ENCODE measurements at places on chromosomes 3 and 15. TPM values are rescaled to one million over a fixed set of nuclear protein-coding genes. Genes with fewer than 3 reads are reported as not detected.

EHHADH gene
- 14.3 TPM for polyA plus RNA-seq

DNA sequence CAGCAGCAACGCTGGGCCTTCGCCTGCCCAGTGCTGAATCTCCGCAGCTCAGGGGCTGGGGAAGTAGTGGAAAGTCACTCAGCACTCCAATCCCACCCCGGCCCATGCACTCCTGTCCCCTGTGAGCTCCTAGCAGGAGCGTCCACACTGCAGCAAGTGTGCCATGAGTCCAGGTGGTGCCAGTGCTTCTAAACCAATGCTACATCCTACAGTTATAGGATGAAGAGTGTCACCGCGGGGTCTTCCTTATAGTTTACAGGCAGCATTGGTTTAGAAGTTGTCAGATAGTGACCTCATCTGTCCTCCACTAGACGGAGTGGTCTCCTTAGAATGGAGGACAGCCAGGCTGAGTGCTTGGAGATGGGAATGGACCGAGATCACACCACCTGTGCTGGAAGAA, 221.4 kb downstream of the GABRB3 start:
- no peak overlapping the region for H3K27ac ChIP-seq
- DNase-seq = no peak
- H3K36me3 ChIP-seq = no peaks in the 10 kb centered on the region
- no peak overlapping the region for H3K4me3 ChIP-seq
- no peaks in the 10 kb centered on the region for H3K27me3 ChIP-seq

GRCh38 chr3:172595664-172596393, 72.6 kb upstream of the TNFSF10 start:
- H3K27me3 ChIP-seq = no peaks in the 10 kb centered on the region
- peak overlapping the region; percentile 52 for H3K27ac ChIP-seq

ARF4 gene
- 466 TPM for polyA plus RNA-seq

ACY1 gene
- polyA plus RNA-seq = 148 TPM

HCN4 gene
- 0.40 TPM for polyA plus RNA-seq

- H3K4me3 ChIP-seq = no peak overlapping the region
- no peaks in the 10 kb centered on the region for H3K27me3 ChIP-seq
- H3K4me1 ChIP-seq = peaks cover 61% of the 10 kb centered on the region
- H3K36me3 ChIP-seq = no peaks in the 10 kb centered on the region
Measured at GRCh38 chr15:89114990-89115389, 26.7 kb downstream of the ABHD2 start.

DNA sequence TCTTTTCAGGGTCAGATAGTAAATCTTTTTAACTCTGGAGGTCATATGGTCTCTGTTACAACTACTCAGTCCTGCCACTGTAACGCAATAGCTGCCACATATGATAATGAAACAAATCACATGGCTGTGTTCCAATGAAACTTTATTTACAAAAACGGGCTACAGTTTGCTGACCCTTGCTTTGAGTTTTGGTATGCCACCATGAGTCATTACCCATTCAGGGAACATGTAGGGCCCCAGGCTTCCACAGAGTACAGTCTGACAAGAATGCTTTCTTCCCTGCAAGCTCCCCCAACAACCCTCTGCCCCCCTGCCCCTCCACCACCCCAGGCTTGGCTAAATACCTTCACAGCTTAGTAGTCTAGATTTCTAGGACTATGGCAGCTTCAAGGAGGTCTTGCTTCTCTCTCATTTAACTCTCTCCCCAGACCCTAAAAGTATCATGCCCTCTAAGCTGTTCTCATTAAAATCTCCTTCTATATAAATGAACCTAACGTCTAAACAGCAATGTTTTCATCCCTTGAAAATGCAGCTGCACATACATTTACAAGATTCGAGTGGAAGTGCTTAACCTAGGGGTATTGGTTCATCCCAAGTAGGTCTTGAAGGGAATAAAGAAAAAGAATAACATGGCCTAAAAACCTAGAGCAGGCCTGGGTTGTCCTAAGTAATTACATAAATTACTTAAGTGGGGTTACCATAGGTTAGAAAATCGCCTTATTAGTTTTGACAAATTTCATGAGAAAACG, 117.8 kb upstream of the PRICKLE2 start:
- H3K36me3 ChIP-seq = no peaks in the 10 kb centered on the region
- peak overlapping the region; percentile 73 for H3K27ac ChIP-seq
- peak; percentile 65 for DNase-seq
- H3K27me3 ChIP-seq = no peaks in the 10 kb centered on the region
- no peak overlapping the region for H3K4me3 ChIP-seq
- peaks cover 47% of the 10 kb centered on the region for H3K4me1 ChIP-seq

GRCh38 chr3:156819842-156820691, 6.1 kb upstream of the LEKR1 start:
- H3K4me1 ChIP-seq = peaks cover 18% of the 10 kb centered on the region
- H3K4me3 ChIP-seq = no peak overlapping the region
- H3K36me3 ChIP-seq = no peaks in the 10 kb centered on the region
- DNase-seq = no peak

DNA sequence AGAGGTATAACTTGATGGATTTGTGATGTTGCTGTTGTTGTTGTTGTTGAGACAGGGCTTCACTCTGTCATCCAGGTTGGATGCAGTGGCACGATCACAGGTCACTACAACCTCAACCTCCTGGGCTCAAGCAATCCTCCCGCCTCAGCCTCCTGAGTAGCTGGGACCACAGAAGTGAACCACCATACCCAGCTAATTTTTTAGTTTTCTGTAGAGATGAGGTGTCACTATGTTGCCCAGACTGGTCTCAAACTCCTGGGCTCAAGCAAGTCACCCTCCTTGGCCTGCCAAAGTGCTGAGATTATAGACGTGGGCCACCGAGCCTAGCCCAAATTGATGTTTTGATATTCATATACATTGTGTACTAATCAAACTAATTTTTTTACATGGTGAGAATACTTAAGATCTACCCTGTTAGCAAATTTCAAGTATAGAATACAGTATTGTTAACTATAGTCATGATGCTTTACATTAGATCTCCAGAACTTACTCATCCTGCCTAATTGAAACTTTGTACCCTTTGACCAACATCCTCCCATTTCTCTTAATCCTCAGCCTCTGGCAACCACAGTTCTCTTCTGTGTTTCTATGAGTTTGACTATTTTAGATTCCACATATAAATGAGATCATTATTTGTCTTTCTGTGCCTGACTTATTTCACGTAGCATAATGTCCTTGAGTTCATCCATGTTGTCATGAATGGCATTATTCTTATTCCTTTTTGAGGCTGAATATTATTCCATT, 23.2 kb downstream of the LMCD1 start:
- peaks cover 35% of the 10 kb centered on the region for H3K4me1 ChIP-seq
- no peak overlapping the region for H3K4me3 ChIP-seq
- H3K27me3 ChIP-seq = no peaks in the 10 kb centered on the region
- no peak overlapping the region for H3K27ac ChIP-seq
- no peaks in the 10 kb centered on the region for H3K36me3 ChIP-seq

GRCh38 chr15:85718981-85719380, 75.7 kb downstream of the KLHL25 start:
- peaks cover 9% of the 10 kb centered on the region for H3K36me3 ChIP-seq
- H3K27me3 ChIP-seq = no peaks in the 10 kb centered on the region
- H3K27ac ChIP-seq = no peak overlapping the region
- H3K4me3 ChIP-seq = no peak overlapping the region
- DNase-seq = no peak

ALPK3 gene
- polyA plus RNA-seq = 6.0 TPM

DNA sequence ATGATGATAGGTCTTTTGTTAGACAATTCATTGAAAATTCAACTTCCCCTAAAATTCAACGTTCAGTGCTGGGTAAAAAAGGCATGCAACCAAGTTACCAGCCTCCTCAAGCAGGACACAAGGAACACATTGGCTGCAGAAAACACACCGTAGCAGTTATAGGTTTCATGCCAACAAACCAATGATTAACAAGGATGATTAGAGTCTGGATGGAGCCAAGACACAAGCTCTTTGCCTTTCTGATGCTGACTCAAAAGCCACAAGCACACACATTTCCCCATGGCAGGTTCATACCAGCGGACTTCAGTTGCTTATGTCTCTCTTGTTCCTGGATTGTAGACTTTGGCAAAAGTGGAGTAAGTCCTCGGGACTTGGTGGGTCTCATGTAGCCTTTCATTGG, 105.8 kb downstream of the DHX30 start:
- no peak overlapping the region for H3K27ac ChIP-seq
- DNase-seq = no peak
- no peaks in the 10 kb centered on the region for H3K36me3 ChIP-seq
- no peaks in the 10 kb centered on the region for H3K4me1 ChIP-seq
- H3K27me3 ChIP-seq = no peaks in the 10 kb centered on the region
- H3K4me3 ChIP-seq = no peak overlapping the region

- no peak overlapping the region for H3K4me3 ChIP-seq
- H3K27ac ChIP-seq = no peak overlapping the region
- no peaks in the 10 kb centered on the region for H3K36me3 ChIP-seq
- no peaks in the 10 kb centered on the region for H3K4me1 ChIP-seq
- no peaks in the 10 kb centered on the region for H3K27me3 ChIP-seq
Measured at GRCh38 chr15:91530956-91531582, 322.4 kb upstream of the SLCO3A1 start.

GPR15 gene
- polyA plus RNA-seq = not detected

CHRM5 gene
- not detected for polyA plus RNA-seq

OR5K2 gene
- not detected for polyA plus RNA-seq

GRCh38 chr3:74906181-74906580, 291.7 kb upstream of the CNTN3 start:
- no peak overlapping the region for H3K27ac ChIP-seq
- H3K36me3 ChIP-seq = no peaks in the 10 kb centered on the region
- H3K4me1 ChIP-seq = no peaks in the 10 kb centered on the region

DNA sequence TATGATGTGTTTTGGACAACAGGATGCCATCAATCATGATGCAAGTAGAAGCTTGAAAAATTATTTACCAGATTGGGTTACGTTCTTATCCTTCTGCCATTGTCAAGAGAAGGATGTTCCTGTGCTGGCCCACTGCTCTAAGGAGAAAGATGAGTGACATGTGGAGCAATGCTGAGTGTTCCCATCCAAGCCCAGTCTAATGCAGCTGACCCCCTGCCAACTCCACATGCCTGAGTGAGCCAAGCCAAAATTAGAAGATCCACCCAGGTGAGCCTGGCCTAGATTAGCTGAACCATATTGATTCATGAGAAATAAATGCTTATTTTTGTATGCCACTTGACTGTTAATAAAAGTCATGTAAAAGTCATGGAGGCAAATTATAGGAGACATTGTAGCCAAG, 446.5 kb downstream of the CNTN3 start:
- no peak for DNase-seq
- H3K27ac ChIP-seq = no peak overlapping the region
- H3K4me1 ChIP-seq = no peaks in the 10 kb centered on the region
- H3K36me3 ChIP-seq = no peaks in the 10 kb centered on the region

GRCh38 chr3:99286266-99286845, 352.0 kb upstream of the COL8A1 start:
- H3K36me3 ChIP-seq = no peaks in the 10 kb centered on the region
- H3K27ac ChIP-seq = no peak overlapping the region
- H3K27me3 ChIP-seq = no peaks in the 10 kb centered on the region
- no peaks in the 10 kb centered on the region for H3K4me1 ChIP-seq
- no peak overlapping the region for H3K4me3 ChIP-seq

KY gene
- 0.21 TPM for polyA plus RNA-seq

DNA sequence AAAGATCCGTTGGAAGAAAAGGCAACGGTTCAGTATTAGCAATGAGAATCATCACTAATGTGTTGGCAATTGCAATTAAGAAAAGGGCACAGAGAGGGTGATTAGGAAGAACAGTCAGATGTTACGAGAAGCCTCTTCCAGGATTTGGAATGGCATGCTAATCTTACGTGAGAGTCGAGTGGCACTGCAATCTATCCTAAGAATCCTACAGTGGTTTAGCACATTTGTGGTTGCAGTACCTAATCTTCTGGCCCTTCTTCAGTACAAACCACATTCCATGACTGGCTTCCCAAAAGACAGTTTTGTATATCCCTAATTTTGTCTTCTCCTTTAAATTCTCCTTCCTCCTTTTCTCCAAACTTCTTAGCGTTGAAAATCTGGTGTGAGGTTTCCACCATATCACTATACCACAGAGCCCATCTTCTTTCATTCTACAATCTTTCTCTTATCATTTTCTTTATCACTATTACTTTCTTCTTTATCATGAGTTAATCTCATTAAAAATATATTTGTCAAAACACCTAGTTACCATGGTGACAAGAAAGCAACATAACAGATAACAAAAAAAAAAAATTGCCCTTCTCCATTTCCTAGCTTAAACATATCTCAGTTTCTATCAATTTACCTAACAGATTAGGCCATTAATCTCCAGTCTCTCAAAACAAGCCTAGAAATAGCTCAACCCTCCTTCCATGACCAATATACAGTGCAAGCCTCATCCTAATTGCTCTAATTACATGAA, 60.1 kb downstream of the IGSF11 start:
- no peak overlapping the region for H3K4me3 ChIP-seq
- no peaks in the 10 kb centered on the region for H3K27me3 ChIP-seq
- no peaks in the 10 kb centered on the region for H3K36me3 ChIP-seq
- no peak for DNase-seq
- no peak overlapping the region for H3K27ac ChIP-seq

DNA sequence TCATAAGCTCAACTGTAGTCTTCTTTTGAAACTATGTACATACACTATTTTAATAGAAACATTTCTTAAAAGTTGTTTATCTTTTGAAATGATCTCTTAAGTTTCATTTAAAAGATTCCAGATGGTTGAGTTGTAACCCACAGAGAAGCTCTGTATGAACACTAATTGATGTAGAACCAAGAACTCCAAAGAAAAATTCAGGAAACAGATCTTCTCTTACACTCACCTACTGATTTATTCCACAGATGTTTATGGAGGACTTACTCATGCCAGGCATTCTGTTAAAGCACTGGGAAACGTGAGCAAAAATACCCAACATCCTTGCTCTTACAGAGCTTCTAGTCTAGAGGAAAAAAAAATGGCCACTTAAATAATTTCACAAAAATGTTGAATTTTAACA, 551.1 kb downstream of the NAALADL2 start:
- no peaks in the 10 kb centered on the region for H3K4me1 ChIP-seq
- H3K27ac ChIP-seq = no peak overlapping the region
- H3K4me3 ChIP-seq = no peak overlapping the region
- no peaks in the 10 kb centered on the region for H3K36me3 ChIP-seq
- DNase-seq = no peak

C2CD4B gene
- 6.2 TPM for polyA plus RNA-seq

DNA sequence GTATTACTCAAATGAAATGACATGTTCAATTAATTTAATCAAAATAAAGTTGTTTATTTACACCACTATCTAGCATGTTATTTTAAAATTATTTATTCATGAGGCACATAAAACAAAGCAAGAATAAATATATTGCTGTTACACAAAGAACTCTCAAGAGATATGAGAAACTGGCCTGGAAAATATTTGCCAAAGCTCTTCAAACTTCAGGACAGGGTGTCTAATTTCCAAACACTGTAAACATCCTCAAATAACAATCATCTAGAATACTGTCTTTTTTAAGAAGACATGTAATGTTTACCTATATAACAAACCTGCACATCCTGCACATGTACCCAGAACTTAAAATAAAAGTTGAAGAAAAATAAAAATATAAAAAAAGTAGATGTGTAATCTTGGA, 876.6 kb downstream of the TUSC7 start:
- no peaks in the 10 kb centered on the region for H3K27me3 ChIP-seq
- DNase-seq = no peak
- no peaks in the 10 kb centered on the region for H3K4me1 ChIP-seq

Measured in hepatocyte (in vitro differentiated cells).